ENCODE measurements at places on chromosomes 2 and 18.

- no peak for DNase-seq
Observed at GRCh38 chr2:106205488-106205887, 11.4 kb upstream of the UXS1 start.

DNA sequence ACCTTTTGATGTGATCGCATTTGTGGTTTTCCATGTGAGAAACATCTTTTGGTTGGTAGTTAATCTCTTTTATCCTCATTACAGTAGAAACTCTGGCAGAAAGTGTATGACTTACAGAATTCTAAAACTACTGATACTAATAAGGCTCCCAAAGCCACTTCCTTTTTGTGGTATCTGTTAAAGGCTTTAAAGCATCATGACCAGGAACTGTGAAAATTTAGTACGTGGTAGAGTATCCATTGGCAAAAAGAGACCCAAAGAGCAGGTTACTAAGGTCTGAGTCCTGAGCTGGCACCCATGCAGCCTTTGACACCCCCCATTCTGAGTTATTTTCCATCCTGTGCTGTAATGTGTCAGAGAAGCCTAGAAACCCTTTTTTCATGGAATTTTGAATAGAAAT, 94.5 kb downstream of the DPP4 start:
- DNase-seq: no peak

DNA sequence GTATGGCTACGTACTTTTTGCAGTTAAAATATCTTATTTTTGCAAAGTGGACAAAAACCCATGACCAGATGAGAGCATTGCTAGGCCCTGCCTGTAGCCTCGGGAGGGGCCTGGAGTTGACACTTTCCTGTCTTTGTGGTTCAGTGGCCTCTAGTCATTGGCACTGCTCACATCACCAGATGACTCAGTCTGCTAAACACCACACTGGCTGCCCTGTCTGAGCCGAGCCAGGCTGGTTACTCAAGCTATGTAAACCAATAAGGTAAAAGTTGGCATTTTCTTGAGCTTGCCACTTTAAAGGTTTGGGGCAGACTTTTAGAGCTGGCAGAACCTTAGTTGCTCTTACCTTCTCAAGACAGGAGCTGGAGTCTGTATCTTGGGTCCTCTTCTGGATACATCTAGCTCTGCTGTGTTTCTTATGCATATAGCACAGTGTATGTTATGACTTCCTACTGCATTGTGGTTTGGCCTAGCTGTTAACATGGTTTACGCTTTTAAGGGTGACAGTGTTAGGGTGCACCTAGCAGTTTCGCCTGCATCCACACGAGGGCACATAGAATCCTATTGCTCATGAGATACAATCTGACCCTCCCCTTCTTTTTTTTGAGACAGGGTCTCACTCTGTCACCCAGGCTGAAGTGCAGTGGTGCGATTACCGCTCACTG, 76.4 kb downstream of the AP1S3 start:
- DNase-seq: peak; percentile 78

- DNase-seq: no peak
Observed at GRCh38 chr18:12369211-12369610, 7.8 kb downstream of the AFG3L2 start.

- DNase-seq: no peak
Observed at GRCh38 chr2:205850132-205850531, 167.8 kb downstream of the NRP2 start.

- DNase-seq: no peak
Observed at GRCh38 chr2:189516546-189516945, 64.0 kb downstream of the SLC40A1 start.

- no peak for DNase-seq
Observed at GRCh38 chr2:219661955-219662395, 34.5 kb downstream of the SLC4A3 start.

DNA sequence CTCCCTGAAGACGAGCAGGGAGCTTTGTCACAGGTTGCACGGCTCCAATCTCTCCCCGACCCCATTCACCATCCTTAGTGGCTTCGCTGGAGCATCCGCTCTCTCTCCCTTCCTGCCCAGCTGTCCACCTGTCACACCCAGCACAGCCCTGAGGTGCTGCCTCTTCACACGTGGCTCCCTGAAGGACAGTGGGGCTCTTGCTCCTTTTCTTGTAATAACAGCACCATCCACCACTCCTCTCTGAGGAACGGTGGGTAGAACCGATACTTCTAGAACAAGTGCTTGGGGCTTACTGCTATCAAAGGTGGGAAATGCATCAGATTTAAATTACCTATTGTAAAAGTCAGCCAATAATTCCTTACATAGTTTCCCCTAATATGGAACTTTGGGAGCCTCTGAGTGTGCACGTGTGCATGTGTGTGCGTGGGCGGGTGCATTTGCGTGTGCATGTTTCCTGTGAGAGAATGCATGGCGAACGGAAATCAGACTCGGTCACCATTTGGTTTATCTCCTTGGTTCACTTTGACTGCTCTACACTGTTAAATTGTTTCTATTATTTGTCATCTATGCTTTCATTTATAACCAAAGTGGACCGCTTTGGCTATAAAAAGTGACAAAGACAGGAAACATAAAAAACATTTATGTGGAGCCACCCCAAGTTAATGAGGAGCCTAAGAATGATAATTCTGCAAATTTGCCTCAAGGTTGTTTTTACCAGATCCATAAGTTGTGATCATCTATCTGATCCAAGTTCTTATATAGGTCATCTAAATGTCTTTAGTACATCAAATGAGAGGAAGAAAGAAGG, 39.1 kb downstream of the KLHL29 start:
- no peak for DNase-seq

GRCh38 chr2:112092286-112093041, 37.4 kb downstream of the TMEM87B start:
- DNase-seq: peak; percentile 21

- DNase-seq: no peak
Observed at GRCh38 chr2:178628605-178629004, 148.3 kb downstream of the PLEKHA3 start.

DNA sequence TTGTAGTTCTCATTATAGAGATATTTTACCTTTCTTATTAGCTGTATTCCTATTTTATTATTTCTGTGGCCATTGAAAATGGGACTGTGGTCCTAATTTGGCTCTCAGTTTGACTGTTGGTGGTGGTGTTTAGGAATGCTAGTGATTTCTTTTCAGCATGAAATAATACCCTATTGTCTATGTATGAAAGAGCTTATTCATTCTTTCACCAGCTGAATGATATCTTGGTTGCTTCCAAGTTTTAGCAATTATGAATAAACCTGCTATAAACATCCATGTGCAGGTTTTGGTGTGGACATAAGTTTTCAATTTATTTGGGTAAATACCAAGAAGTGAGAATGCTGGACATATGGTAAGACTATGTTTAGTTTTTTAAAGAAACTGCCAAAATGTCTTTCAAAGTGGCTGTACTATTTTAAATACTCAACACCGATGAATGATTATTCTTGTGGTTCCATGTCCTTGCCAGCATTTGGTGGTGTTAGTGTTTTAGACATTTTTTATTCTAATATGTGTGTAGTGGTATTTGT, 501.6 kb upstream of the GYPC start:
- no peak for DNase-seq

GRCh38 chr2:170324640-170325046, 146.7 kb downstream of the MYO3B start:
- no peak for DNase-seq

- no peak for DNase-seq
Observed at GRCh38 chr2:79729532-79729931, 216.7 kb downstream of the CTNNA2 start.

GRCh38 chr2:67760995-67761394, 301.8 kb downstream of the C1D start:
- no peak for DNase-seq

DNA sequence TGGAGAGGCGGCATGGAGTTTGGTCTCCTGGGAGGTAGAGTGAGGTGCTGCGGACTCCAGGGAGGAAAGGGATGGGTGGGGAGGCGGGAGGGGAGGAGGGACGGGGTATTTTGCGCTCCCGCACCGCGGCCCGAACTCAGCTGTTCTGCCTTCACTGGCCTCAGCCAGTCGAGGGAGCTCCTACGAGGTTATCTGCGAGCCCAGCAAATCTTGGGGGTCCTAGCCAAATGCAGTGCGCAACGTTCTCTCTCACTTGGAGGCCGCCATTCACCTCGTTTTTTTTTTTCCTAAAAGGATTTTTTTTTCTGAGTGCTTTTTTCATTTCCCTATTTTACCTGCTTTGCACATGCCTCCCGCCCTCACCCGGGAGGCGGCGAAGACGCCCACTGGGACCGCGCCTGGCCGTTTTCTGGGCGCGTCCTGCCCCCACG, 877 bp upstream of the BCL2L11 start:
- DNase-seq: no peak

- DNase-seq: no peak
Observed at GRCh38 chr2:230327418-230328154, 593 bp downstream of the SP140L start.

GRCh38 chr2:9025746-9026145, 22.3 kb upstream of the MBOAT2 start:
- no peak for DNase-seq

- DNase-seq: no peak
Observed at GRCh38 chr2:174608866-174609214, 11.2 kb upstream of the WIPF1 start.

DNA sequence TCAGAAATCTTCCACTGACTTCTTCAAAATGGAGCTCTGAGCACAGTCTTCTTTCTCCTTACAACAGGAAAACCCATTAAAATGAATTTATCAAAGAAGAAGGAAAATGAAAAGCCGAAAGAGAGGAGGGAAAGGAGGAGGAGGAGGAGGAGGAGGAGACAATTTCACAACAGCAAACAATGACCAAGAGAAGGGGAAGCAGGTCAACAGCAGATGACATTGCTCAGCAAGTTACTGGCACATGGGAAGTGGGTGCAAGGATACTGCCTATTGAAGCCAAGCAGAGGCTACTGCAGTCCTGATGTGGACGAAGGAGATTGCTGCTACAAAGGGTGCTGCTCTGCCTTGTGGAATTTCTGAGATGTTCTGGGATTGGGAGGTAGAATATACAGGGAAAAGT, 268.2 kb upstream of the FBXO11 start:
- DNase-seq: no peak

DNA sequence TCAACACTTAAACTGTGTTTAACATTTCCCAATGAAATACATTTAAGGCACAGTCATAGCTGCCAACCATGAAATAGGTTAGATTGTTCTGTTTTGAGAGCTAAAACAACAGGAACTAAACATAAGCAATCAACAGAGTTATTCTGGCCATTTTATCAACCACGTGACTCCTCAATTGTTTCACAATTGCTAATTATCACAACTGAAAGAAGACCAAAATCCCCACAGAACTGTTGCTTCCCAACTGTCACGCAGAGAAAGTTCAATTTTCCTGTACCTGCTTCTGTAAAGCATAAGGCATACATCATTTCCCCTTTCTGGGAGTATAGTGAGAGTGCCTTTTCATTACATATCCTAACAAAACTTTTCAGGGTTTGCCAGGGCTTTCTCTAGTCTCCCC, 248.6 kb downstream of the EPHA4 start:
- no peak for DNase-seq

- DNase-seq: no peak
Observed at GRCh38 chr2:180647221-180647620, 333.2 kb upstream of the UBE2E3 start.

GRCh38 chr18:77254711-77255405, 5.2 kb downstream of the GALR1 start:
- no peak for DNase-seq

- DNase-seq: no peak
Observed at GRCh38 chr18:31776093-31776492, 15.4 kb upstream of the SLC25A52 start.

- no peak for DNase-seq
Observed at GRCh38 chr2:63769915-63770314, 71.8 kb upstream of the UGP2 start.

GRCh38 chr2:25566694-25567093, 106.7 kb downstream of the DTNB start:
- no peak for DNase-seq

DNA sequence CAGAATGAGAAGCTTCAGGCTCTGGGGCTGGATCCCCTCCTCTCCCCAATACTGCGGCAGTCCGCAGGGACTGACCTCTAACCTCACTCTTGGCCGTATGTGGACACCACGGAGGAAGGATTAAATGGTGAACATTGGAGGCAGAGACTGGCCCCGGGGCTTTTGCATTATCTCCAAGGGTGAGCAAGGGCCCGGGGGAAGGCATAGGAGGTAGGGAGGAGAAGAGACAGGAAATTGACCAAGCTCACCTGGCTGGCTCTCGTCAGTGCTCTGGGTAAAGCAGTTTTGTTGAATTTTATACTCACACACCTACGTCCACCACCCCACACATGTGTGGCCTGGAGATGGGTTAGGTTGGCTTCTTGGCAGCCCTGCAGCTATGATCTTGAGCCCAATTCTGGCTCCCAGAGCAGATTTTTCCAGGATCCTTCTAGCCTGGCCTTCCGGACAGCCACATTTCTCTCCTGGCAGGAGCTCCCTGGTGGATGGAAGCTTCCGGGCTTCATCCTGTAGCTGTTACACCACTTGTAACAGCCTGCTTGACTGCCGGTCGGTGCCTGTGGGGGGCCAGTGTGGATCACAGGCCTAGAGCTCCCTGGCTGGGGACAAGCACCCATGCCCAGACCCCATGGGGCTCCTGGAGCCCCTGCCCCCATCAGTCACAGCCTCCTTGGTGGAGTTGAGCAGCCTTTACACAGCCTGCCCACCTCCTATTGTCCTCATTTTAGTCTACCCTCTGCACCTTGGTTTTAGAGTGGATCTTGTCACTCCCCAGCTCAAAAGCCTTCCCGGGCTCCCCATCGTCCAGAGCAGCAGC, 7.6 kb downstream of the ITM2C start:
- no peak for DNase-seq

DNA sequence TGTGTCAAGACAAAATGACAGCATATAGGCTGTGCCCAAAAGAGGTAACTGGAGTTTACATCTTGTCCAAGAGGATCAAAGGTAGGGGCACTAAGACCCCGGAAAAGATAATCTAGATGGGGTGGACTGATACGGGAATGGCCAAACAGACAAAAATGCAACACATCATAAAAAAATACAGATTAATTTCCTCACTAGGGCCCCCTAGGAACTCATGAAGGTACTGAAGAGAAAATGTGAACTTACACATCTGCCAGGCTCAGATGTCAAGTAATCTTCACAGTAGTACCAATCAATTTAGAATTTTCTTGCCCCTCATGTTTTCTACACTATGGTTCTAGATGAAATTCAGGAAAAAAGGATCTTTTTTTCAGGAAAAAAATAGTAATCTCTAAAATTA, 115.6 kb upstream of the REG3A start:
- no peak for DNase-seq

DNA sequence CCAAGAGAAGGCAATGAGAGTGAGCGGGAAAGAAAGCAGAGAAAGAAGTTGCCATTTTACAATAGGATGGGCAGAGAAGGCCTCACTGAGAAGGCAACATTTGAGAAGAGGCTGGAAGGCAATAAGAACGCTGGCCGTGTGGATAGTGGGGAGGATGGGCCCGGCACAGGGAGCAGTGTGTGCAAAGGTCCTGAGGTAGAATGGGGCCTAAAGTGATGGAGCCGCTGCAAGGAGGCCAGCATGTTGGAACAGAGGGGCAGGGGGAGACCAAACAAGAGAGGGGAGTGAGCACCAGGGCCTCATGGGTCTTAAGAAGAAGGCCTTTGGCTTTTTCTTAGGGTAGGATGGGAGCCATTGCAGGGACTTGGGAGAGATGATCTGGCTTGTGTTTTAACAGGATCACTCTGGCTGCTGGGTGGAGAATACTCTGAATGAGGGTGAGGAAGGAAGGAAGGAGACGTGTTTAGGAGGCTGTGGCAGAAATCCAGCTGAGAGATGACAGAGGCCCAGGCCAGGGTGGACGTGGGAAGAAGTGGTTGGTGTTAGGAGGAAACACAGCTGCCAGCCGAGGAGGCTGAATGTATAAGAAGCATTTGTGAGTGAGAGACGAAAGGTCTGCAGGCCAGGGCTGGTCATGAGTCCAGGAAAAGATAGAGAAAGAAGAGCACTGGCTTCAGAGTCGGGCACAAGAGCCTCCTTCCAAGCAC, 159.8 kb downstream of the KLHL29 start:
- DNase-seq: no peak
